Body of pancreas (tissue), 4 donors: ENCODE measurements at places on chromosomes 6 and 20. TPM values are rescaled to one million over a fixed set of nuclear protein-coding genes. Genes with fewer than 3 reads are reported as not detected.

GRCh38 chr6:89574910-89575561 is 63.5 kb downstream of the LYRM2 start:
- DNase-seq = no peak

DNA sequence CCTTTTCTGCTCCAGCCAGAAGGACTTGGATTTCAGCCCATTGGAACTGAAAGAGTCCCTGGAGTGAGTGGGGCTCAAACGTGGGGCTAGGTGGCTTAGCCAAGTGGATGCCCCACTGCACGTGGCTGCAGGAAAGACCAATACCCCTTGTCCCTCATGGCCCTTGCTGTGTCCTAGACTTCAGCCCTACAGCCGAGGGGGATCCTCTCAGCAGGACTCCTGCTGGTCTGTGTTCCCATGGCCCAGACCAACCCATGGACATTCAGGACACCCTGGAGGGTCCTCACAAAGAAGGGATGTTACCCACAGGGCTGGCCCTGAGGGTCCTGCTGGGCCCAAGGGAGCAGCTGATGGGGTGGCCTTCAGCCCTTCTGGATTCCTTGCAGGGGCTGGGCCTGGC is 30.0 kb upstream of the PHACTR3 start:
- DNase-seq = no peak

DNA sequence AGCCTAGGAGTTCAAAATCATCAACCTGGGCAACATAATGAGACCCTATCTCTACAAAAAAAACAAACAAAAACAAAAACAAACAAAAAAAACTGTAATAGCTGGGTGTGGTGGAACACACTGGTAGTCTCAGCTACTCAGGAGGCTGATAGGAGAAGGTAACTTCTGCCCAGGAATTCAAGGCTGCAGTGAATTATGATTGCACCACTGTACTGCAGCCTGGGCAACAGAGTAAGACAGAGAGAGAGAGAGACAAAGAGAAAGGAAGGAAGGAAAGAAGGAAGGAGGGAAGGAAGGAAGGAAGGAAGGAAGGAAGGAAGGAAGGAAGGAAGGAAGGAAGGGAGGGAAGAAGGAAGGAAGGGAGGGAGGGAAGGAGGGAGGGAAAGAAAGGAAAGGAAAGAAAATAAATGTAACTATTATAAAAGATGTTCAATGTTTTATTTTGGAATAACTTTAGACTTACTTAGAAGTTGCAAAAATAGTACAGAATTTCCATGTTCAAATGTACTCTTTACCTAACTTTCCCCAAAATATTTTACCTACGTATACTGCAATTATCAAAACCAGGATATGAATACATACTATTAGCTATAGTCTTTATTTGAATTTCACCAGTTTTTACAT is 175.2 kb downstream of the KHDC1L start:
- DNase-seq = no peak

GRCh38 chr6:69881322-69882151 is 15.2 kb downstream of the COL19A1 start:
- no peak for DNase-seq

DNA sequence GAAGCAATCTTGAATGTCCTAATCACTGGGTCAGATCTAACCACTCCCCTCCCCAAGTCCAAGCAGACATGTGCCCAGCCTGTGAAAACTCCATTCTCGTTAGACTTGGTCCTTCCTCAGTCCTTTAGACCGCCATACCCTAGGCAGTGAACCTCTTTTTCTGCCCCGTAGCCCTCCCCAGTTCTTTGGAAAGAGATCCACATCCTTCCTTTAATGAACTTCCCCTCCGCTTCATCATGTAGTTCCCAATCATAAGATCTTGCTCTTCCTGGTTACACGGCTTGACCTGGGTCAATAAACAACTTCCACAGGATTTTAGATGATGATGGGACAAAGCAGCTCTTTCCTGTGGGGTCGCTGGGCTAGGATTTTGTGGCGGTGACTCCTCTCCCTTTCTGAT is 9.6 kb downstream of the AHCY start:
- DNase-seq = no peak

The CD83 gene
- 1.3 TPM for total RNA-seq
